ENCODE measurements at places on chromosomes 11 and 22. TPM values are rescaled to one million over a fixed set of nuclear protein-coding genes. Genes with fewer than 3 reads are reported as not detected.

SLC22A12 gene
- total RNA-seq: not detected

C11orf52 gene
- not detected for total RNA-seq

GRCh38 chr22:36211237-36211861 is 9.7 kb upstream of the APOL4 start:
- H3K27me3 ChIP-seq: peaks cover 20% of the 10 kb centered on the region
- H3K36me3 ChIP-seq: no peaks in the 10 kb centered on the region
- no peak overlapping the region for H3K4me3 ChIP-seq
- H3K27ac ChIP-seq: no peak overlapping the region

MFRP gene
- not detected for total RNA-seq

GRCh38 chr22:26239581-26239980 is 70.3 kb downstream of the SEZ6L start:
- no peak overlapping the region for H3K27ac ChIP-seq
- H3K4me3 ChIP-seq: no peak overlapping the region
- H3K4me1 ChIP-seq: no peaks in the 10 kb centered on the region
- H3K27me3 ChIP-seq: peaks cover 18% of the 10 kb centered on the region
- no peak for DNase-seq

DNA sequence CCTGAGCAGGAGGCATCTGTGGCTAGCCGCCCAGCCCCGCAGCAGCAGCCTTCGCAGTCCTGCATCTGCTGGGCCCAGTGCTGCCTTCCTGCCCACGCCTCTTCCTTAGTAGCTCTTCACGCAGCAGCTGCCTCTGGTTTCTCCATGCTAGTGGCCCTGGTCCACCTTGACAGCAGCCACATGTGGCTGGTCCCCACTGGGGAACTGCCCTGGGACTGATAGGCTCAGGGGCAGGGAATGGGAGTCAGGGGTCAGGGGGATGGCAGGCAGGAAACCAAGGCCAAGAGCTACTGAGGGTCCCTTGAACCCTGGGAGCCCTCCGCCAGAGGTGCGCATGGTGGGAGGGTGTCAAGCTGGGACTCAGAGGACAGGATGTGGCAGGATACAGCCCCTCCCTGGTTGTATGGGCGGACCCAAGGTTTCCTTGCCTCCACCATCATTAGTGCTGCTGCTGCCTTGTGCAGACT is 99.4 kb upstream of the PITPNB start:
- no peaks in the 10 kb centered on the region for H3K4me1 ChIP-seq
- no peak overlapping the region for H3K27ac ChIP-seq
- H3K36me3 ChIP-seq: no peaks in the 10 kb centered on the region
- H3K27me3 ChIP-seq: no peaks in the 10 kb centered on the region
- no peak for DNase-seq

- no peak overlapping the region for H3K4me3 ChIP-seq
- H3K36me3 ChIP-seq: no peaks in the 10 kb centered on the region
- no peak for DNase-seq
- H3K4me1 ChIP-seq: no peaks in the 10 kb centered on the region
- H3K27me3 ChIP-seq: peaks cover 65% of the 10 kb centered on the region
- H3K27ac ChIP-seq: no peak overlapping the region
These were observed 382 bp downstream of the RASSF10 start for GRCh38 chr11:13009476-13009920.

NPAS4 gene
- total RNA-seq: 0.07 TPM

PDE2A gene
- 0.73 TPM for total RNA-seq

GRCh38 chr11:110711776-110712658 is at the start of gene ARHGAP20:
Gene ARHGAP20, minus strand, starts transcription at chr11:110712437. Its CDS starts 206 bp downstream, at chr11:110712231.
- peak within 1 kb of the TSS; percentile 62 for H3K4me3 ChIP-seq
- H3K27me3 ChIP-seq: peaks cover 57% of the 10 kb centered on the region
- H3K27ac ChIP-seq: no peak within 1 kb of the TSS
- no peaks in the 10 kb centered on the region for H3K36me3 ChIP-seq
- peak; percentile 77 for DNase-seq

PRAME gene
- not detected for total RNA-seq

Data from activated CD4-positive, alpha-beta T cell treated with anti-CD3 and anti-CD28 coated beads for 36 hours (primary cell).